ENCODE measurements at places on chromosomes 11 and 22.
A peak's percentile ranks its signal among the peaks of the same experiment; 100 is the strongest.

DNA sequence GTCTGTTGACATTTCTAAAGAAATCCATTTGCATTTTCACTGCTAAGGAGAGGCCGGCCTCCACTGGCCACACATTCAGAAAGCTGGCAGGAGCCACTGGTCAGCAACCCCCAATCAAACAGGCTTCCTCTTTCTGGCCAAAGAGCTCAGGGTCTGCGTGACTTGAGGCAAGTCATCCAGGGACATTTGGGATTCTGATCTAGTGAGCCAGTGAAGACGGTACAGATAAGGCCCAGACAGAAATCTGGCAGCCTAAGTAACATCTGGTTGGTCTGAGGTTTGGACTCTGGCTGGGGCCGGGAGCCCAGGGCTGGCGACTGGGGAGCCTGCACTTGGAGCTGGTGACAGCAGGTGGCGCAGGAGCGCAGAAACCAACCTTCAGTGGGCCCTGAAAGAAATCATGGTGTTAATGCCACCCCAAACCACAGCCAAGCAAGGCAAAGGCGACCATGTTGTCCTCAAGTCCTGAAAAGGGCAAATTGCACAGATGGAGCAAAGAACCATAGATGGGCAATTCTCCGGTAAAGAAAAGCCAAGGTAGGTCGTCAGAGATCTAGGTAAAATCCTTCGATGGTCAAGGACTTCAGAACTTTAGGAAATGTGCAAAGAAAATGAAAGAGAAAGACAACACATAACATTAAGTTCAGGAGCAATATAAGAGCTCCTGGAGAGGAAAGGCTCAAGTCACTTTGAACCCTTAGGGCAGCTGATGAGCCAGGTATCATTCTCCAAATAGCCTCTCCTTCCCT, 99.4 kb upstream of the BLID start:
- peak; percentile 3 for DNase-seq

- DNase-seq = no peak
These were observed 13.0 kb upstream of the KIRREL3 start for GRCh38 chr11:127013550-127013949.

GRCh38 chr11:19441752-19442553, 201.2 kb upstream of the E2F8 start:
- DNase-seq = peak; percentile 39

GRCh38 chr22:29985912-29986311, 94.4 kb upstream of the HORMAD2 start:
- no peak for DNase-seq

DNA sequence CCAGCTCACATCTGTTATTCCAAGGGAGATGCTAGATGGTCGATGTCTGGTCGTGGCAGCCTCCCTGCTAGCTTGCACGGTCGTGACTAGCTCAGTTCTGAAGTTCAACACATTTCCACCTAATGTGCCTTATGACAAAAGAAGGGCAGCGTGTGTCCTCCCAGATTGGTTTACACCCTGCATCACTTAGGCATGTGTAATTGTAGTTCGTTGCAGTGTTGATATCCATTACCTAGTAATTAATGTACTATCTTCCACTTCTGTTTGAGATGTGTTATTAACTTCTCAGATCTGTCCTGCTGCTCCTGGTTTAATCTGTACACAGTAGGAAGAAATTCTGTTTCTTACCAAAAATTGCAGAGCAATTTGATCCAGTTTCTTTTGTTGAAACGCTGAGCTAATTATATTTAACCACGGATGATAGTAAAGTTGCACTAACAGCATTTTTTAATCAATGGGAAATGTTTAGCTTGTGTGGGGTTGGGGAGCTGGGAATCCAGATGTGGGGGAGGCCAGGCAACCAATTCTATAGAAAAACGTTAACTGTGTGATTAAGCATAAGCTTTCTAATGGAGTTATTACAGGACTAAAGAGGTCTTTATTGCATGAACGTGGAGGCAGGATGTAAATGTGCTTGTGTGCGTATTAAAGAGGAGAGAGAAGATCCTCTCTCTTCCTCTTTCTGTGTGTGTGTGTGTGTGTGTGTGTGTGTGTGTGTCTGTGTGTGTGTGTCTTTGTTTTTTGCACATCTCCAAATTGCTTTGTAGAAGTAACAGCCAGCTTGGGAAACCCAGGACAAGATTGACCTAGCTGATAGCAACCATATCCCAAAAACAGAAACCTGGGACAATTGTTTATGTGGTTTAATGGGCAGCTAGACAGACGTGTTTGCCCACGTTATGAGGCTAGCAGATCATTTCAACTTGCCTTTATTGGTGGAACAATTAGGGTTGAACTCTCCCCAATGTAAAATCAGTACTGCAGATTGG, 145.7 kb upstream of the TTC12 start:
- DNase-seq = no peak

DNA sequence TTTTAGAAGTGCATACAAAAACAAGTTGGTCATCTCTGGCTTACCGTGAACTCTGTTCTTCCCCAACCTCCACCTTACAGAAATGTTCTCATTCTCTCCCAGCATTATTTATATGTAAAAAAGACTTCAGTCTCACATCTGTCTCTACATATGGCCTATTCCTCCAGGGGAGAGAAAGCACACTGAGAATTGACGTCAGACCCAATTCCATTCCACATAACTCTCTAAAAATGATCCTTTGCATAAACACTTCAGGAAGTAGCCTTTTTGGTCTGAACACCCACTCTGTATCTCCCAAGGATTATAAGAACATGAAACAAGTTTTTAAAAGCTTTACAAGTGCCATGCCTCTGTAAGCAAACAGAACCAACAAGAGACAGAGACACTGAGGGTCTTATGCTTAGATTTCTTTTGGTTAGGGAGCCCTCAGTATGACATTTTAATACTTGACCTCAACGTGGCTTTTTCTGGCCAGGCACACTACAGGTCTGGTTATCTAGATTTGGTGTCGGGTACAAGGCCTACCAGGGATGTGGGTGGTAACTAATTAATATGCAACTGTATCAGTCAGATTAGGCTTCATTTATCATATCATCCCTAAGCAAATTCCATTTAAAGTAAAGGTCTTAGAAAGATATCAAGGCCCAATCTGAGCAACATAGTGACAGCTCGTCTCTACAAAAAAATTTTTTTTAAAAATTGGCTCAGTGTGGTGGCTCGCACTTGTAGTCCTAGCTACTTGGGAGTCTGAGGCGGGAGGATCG, 48.5 kb upstream of the PPP2R1B start:
- DNase-seq = no peak

DNA sequence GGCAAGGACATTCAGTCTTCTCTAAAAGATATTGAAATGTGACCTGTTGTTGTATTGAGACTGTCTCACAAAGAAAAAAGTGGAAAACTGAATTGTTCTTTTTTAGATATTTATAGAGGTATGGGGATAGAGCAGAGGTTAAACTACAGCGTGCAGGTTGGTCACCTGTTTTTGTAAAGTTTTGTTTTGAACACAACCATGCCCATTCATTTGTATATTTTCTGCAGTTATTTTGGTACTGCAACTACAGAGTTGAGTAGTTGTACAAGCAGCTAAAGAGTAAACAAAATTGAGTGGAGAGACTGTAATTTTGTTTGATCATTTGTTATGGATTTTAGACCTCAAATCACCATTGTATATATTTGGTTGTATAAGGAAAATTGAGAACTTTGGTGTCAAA, 11.3 kb downstream of the EED start:
- no peak for DNase-seq

DNA sequence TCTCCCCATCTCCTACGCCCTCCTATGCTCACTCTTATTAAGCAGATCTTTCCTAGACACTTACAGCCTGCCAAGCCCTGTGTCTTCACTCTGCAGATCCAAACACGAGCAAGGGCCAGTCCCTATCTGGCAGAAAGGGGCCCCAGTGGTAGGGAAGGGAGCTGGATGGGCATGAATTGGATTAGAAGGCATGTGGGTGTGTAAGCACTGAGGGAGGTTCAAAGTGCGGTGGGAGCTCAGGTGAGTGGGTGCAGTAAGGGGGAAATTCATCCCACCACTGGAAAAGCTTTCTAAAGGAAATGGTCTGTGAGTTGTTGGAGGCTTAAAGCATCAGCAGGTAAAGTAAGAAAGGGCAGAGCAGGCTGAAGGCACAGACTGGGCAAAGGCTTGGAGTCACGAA, 5.5 kb downstream of the TMEM132A start:
- DNase-seq = no peak

GRCh38 chr11:35852056-35852455, 91.8 kb upstream of the LDLRAD3 start:
- no peak for DNase-seq

GRCh38 chr11:115065830-115066664, 387.7 kb downstream of the NXPE2 start:
- DNase-seq = no peak

GRCh38 chr22:47374273-47374771, 611.9 kb downstream of the TBC1D22A start:
- no peak for DNase-seq

- no peak for DNase-seq
These were observed 13.2 kb downstream of the BBS1 start for GRCh38 chr11:66523611-66524010.

DNA sequence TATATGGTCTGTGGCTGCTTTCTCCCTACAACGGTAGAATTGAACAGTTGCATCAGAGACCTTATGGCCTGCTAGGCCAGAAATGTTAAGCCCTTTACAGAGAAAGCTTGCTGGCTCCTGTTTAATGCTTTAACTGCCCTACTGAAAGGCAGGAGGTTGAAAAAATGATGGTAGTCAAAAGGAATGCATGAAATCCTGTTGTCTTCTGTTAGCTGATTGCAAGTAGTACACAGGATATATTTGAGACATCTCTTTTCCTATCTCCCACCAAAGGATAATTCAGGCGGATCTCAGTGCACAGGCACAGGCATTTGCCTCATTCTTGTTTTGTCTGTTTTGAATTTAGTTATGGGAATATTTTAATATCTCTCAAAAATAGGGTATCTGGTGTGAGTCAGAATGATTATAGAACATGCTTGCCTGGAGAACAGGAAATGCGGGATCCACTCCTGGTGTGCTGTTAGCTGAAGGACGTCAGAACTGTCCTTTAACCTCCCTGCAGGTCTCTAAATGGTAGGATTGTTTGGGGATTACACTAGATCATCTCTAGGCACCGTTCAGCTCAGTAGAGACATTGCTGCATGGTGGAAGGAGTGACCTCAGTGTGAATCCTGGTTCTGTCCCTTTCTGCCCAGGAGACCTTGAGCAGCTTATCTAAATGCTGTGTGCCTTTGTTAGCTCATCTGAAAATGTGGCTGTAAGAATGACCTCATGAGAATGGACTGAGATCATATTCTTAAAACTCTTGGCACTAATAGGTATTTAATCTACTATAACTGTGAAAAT, 49.5 kb downstream of the PACS1 start:
- DNase-seq = no peak

DNA sequence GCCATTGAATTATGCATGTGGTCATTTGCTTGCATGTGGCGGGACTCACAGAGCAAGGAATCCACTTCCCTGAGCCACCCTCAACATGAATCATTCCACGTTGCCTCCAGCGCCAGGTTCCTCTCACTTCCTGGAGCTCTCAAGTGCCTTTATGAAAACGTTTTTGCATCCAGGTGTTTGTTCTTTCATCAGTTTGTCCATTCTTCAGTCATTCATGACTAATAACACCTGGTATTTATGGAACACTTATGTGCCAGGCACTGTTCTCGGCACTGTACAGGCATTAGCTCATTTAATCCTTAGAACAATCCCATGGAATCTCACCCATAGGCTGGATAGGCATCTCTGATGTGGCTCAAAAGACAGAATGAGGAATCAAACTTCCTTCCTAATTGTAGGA, 256.1 kb upstream of the SYN3 start:
- DNase-seq = no peak

GRCh38 chr11:65026810-65027209, 429 bp upstream of the SNX15 start:
- no peak for DNase-seq

DNA sequence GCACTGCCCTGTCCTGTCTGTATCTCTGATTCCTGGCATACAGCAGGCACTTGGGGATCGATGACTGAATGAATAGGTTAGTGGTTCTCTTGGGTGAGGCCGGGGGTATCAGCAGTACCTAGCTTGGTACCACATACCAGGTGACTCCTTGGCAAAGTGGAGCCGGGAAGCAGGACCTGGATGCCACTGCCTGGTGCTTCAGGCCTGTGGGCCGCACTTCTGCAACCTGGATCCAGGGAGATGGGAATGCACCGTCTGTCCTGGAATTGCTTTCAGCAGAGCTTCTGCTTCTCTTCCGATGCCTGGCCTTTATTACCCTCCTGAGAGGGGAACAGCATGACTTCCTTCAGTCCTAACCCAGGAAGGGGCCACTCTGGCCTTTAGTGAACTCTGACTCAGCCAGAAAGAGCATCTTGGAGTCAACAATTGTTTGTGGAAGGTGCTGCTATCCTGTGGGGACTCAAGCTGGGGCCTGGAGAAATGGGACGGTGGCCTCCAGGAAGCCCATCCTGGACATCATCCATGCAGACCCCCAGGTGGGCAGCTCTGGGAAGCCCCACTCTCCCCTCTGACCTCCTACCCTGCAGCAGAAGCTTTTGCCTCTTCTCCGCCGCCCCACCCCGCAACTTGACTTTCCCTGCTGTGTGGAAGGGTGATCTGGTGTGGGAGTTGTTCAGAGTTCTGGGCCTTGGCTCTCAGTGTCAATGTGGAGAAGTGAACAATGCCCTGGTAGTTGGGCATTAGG, 5.1 kb downstream of the CD82 start:
- DNase-seq = no peak

- DNase-seq = no peak
These were observed 205.7 kb downstream of the SNX19 start for GRCh38 chr11:130710497-130711012.

DNA sequence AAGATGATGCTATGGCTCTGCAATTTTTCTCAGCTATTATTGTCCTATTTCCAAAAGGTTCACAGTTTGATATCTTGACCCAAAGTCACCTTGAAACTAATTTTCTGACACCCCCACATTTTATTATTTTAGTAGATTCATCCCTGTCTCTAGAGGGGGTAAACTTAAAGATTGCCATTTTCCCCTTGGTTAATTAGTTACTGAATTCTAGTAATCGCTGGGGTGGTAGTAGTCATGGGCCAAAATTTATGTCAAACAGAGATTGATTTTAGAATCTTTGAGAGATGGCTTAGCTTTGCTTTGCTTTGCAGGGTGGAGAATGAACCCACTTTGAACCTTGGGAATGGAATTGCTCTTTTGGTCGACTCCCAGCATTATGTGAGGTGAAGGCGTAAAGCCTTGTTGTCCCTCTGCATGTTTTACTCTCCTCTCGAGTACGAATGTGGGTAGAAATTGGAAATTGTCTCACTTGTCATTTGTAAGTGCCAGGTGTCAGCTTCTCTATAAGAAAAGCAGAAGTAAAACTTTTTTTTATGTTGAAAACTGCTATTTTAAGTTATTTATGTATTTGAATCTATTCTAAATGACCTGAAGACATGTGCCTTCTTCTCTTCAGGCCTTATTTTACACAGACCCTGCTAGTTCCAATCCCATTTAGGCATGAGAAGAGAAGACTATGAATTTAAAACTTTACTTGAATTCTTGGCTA, 42.4 kb upstream of the RCE1 start:
- no peak for DNase-seq

- peak; percentile 21 for DNase-seq
These were observed 51.5 kb upstream of the GAL start for GRCh38 chr11:68632802-68633201.

DNA sequence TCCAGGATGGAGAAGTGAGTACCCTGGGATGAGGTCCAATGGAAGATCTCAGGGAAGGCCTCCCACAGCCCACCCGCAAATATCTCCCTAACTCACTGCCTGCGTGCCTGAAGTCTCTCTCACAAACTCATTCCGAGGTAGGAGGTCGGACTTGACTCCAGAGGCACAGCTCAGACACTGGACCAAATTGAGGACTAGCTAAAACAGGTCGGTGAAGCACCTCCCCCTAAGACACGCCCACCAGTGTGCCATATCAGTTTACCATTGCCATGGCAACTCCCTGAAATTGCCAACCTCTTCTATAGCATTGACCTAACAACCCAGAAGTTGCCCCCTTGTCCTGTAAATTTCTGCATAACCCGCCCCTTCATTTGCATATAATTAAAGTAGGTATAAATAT, 17.5 kb downstream of the RPL3 start:
- DNase-seq = no peak

All from activated naive CD4-positive, alpha-beta T cell treated with Interleukin-2 at 50 U/mL for 16 hours (primary cell).